ENCODE measurements at places on chromosomes 12 and 14.

DNA sequence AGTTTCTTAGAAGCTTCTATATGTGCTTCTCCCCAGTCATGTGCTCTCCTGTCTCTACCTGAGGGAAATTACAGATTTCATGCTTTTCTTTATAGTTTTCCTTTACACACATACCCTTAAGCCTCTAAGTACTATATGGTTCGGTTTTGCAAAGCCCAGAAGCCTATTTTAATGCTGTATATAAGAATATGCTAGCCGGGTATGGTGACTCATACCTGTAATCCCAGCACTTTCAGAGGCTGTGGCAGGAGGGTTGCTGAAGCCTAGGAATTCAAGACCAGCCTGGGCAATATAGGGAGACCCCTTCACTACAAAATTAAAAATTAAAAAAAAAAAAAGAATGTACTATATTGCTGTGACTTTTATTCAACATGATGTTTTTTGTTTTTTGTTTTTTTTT, 15.4 kb downstream of the DGLUCY start:
- DNase-seq, result no peak

DNA sequence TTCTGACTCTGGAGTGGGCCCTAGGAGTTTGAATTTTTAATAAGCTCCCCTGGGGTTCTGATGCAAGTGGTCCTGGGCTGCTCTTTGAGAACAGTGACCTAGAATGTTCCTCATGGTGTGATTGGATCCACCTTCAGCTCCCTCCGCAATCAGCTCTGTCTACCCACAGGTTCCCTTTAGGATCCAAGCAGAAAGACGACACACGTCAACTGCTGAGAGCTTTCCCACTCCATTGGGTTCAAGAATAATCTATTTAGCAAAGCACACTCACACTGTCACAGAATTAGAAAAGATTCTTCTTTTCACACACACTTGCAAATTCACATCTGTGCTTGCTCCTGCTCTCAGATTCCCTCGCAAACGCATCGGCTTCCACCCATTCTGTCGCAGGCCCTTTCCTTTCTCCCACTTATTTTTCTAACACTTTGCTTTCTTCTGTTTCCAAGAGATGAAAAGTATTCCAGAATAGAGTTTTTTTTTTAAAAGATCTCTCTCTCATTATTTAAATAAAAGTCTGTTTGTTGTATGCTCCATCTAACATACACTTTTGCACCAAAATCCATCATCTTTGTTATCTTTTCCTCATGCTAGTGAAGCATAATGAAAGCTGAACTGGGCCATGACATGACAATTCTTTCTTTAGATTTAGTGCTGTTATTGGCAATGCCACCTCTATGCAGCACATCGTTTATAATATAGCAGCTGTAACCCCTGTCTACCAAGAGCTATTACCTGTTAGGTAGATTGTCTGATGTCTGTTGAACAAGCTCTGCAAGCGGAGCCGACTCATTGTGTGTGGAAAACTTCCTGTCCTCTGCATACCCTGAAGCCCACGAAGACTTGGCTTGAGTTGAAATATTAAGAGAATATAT, 73.1 kb downstream of the CACNA1C start:
- no peak for DNase-seq

DNA sequence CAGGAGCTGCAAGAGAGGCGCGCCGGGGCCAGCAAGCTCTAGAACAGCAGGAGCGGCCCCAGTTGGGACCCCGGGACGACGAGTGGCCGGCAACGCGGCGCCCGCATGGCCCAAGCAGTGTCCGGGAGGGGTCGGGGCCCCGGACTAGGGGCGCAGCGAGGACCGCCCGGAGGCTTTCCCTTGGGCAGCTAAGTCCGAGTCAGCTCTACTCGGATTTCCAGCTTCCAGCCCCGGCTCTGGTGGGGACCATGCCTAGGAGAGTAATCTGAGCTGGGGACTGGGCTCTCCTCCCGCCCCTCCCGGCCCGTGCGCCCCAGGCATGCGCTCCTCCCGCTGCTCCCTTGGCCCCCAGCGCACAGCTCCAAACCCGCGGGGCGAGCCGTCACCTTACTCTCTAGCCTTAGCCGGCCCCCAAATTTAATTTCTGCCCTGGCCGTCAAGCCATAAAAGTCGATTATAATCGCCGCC, 41.6 kb upstream of the CAPRIN2 start:
- DNase-seq, result no peak

- DNase-seq, result no peak
These were observed 262.3 kb downstream of the CEP128 start for GRCh38 chr14:80679273-80679672.

- no peak for DNase-seq
These were observed 34.5 kb upstream of the LGALS3 start for GRCh38 chr14:55094292-55095157.

DNA sequence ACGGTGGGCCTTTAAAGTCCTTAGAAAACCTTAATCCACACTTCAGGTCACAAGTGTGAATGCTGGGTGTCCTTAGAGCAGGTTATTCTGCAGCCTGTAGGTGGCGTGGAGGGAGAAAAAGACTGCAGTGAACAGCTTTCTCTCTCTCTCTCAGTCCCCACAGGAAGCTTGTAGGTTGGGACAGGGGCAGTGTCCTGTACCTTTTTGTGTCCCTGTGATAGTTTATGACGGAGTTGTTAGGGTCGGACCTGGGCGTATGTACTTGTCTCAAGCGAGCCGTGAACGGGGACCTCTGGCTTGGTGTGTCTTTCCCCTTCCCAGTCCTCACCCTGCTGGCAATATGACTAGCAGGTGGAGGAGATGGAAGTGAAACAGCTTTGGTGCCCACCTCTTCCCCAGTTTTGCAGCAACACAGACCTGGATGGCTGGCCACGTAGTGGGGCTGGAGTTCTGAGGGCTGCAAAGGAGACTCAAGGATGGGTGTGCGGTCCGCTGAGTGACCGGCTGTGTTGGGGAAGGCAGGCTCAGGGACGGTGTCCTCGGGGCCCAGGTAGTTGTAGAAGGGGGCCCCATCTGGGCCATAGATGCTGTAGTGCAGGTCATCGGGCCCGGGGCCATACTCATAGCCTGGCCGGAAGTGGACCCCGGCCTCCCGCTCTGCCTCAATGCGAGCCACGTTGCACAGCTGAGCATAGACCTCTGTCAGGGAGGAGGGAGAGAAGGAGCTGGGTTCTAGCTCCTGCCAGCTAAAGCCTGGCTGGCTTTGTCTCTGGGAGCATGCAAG, 8.9 kb downstream of the ISCA2 start:
- no peak for DNase-seq

- DNase-seq, result no peak
These were observed 32.3 kb downstream of the DDX51 start for GRCh38 chr12:132111654-132112304.

GRCh38 chr12:27785882-27786570, 6.0 kb upstream of the MANSC4 start:
- no peak for DNase-seq

DNA sequence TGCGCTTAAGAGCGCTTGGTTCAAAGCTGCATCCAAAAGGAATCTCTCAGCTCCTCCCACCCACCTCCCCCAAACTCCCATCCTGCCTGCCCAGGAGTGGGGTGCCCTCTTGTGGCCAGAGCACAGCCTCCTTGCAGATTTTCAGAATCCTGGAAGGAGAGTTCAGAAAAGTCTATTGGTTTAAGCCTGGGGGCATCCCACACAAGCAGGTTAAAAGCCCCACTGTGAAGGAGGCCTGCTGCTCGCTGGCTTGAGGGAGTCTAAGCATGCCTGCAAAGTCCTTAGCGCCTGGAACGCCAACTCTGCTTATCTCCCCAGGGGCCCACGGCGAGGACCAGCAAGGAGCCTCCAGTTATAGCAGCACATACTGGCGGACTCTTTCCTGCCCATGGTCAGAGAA, 297.1 kb downstream of the KSR2 start:
- DNase-seq, result no peak

DNA sequence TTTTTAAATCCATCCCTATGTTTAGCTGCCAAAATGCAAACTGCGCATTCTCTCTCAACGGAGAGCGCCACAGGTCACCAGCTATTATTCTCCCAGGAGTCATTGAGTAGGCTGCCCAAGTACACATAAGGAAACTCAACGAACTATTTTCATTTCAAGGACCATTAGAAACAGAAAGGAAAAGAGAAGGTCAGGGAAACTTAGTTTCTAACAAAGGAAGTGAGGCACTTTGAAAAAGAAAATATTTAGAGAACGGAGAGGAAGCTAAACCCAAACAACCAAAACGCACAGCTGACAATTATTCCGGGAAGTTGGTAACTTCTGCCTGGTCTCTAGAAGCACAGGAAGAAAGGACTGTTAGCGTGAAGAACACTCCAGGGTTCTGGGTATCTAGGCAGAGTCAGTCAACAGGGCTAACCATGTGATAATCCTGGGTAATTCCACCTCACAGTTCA, 23.5 kb downstream of the GPHB5 start:
- no peak for DNase-seq

GRCh38 chr12:65462484-65462883, 184.0 kb downstream of the MSRB3 start:
- DNase-seq, result no peak

All from AG04449 (cell line).